ENCODE measurements at places on chromosomes 16 and 17. TPM values are rescaled to one million over a fixed set of nuclear protein-coding genes. Genes with fewer than 3 reads are reported as not detected.

ITGA2B gene
- total RNA-seq: 5.6 TPM

OGFOD3 gene
- 12.5 TPM for total RNA-seq

CD300LB gene
- 0.30 TPM for total RNA-seq

GRCh38 chr17:49716668-49717364 is 9.1 kb upstream of the SLC35B1 start:
- no peak for DNase-seq

GRCh38 chr17:28719021-28719433 is 758 bp upstream of the RPL23A start:
- no peak for DNase-seq

GRCh38 chr16:25184771-25185170 is 32.0 kb upstream of the AQP8 start:
- no peak for DNase-seq

- DNase-seq: no peak
Measured at GRCh38 chr16:69089091-69089910, 16.2 kb upstream of the HAS3 start.

DNA sequence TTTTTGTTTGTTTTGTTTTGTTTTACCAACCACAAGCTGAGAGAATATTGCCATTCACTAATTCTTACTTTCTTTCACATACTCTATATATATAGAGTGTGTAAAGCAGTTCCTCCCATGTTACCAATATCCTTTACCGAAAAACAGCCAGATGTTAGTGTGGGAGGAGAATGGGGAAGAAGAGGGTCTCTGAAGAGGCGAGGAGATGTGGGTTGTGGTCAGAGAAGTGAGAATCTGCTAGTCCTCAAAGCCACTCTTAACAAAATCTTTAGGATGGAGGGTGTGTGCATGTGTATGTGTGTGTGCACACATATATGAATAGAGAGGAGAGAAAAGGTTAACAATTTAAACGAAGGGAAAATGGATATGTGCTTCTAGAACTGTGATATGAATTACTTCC is 80.6 kb downstream of the TUBD1 start:
- DNase-seq: no peak

GRCh38 chr16:46882940-46883307 is 1.2 kb upstream of the GPT2 start:
- no peak for DNase-seq

GRCh38 chr17:40303009-40303657 is 5.8 kb upstream of the RARA start:
- DNase-seq: no peak

GRCh38 chr17:78718575-78719208 is 63.4 kb downstream of the CYTH1 start:
- DNase-seq: no peak

GRCh38 chr16:53982631-53983042 is 278.7 kb downstream of the FTO start:
- DNase-seq: no peak

DNA sequence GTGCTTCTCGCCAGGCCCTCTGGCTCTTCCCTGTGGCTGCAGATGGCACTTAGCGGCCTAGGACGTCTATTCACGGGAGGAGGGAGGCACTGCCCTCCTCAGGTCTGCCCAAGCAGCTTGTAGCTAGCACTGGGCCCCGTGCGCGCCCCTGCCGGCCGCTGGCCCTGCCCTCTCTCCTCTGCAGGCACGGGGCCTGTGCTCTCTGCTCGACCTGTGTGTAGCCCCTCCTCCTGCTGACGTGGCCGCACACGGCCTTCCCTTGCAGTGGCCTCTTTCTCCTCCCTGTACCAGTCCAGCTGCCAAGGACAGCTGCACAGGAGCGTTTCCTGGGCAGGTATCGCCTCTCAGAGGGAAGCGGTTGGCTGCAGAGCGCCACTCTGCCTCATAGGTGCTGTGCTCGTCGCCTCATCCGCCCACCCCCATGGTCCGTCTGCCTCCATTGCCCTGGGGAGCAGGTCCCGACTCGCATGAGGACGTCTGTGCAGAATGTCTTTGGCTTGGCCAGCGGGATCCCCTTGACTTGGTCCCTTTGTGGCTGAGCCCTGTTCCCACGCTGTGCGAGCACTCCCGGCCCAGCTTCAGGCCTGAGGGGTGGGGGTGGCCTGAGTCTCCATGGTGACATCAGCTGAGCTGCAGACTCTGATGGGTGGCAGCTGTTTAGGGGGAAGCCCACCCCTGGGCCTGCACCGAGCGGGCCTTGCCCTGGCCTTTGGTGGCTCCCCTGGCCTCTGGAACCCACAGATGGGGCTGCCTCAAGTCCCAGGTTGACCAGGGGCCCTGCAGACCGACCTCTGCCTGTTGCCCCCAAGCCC is 34.6 kb downstream of the TSC2 start:
- DNase-seq: no peak

GRCh38 chr16:11604783-11605563 is 18.3 kb upstream of the LITAF start:
- no peak for DNase-seq

GRCh38 chr16:69013991-69014390 is 91.5 kb upstream of the HAS3 start:
- no peak for DNase-seq

- no peak for DNase-seq
Measured at GRCh38 chr17:29557739-29558116, 9.1 kb downstream of the ABHD15 start.

- DNase-seq: no peak
Measured at GRCh38 chr17:31202968-31203367, 94.1 kb downstream of the OMG start.

All from spinal cord (tissue), 10 donors.